ENCODE measurements at places on chromosomes 7 and 10. TPM values are rescaled to one million over a fixed set of nuclear protein-coding genes. Genes with fewer than 3 reads are reported as not detected.

The KLLN gene
- total RNA-seq = 0.63 TPM

The HIPK2 gene
- 9.8 TPM for total RNA-seq

The GPR15LG gene
- 16.6 TPM for total RNA-seq

The LIPK gene
- total RNA-seq = not detected

The COL1A2 gene
- total RNA-seq = 11,897 TPM

The METTL27 gene
- total RNA-seq = 2.9 TPM

The PRDX3 gene
- total RNA-seq = 162 TPM

The CAMK2B gene
- total RNA-seq = 1.5 TPM

The VGF gene
- total RNA-seq = not detected

The OR2A7 gene
- total RNA-seq = 5.6 TPM

The MSMB gene
- not detected for total RNA-seq

The NOD1 gene
- 14.9 TPM for total RNA-seq

The SGCE gene
- 201 TPM for total RNA-seq

The PRPS1L1 gene
- total RNA-seq = not detected

The RBP3 gene
- not detected for total RNA-seq

The SMIM30 gene
- 97.5 TPM for total RNA-seq

The IKZF1 gene
- 7.8 TPM for total RNA-seq

The SPDYE2 gene
- total RNA-seq = 0.16 TPM

The TAS2R3 gene
- 7.5 TPM for total RNA-seq

The OR6B1 gene
- total RNA-seq = not detected
